ENCODE measurements at places on chromosomes 7 and 10.
A peak's percentile ranks its signal among the peaks of the same experiment; 100 is the strongest.

DNA sequence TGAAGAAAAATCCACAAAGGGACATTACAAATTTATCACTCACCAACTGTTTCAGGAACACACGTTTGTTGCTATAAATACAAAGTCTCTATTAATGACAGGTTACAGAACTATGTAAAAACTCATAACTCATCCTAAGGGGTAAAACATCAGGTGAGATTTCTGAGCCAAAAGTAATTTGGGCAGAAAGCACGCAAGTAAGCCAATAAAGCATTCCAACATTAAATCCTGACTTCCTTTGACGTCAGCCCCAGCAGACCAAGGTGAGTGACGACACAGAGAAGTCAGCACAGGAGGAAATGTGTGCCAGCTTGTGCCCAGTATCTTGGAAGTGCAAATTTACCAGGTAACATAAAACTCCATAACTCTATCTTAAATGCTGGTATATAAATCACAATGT lies 45.7 kb downstream of the IMMP2L start:
- DNase-seq, result no peak

GRCh38 chr10:112790030-112790429 lies 160.0 kb upstream of the TCF7L2 start:
- DNase-seq, result no peak

DNA sequence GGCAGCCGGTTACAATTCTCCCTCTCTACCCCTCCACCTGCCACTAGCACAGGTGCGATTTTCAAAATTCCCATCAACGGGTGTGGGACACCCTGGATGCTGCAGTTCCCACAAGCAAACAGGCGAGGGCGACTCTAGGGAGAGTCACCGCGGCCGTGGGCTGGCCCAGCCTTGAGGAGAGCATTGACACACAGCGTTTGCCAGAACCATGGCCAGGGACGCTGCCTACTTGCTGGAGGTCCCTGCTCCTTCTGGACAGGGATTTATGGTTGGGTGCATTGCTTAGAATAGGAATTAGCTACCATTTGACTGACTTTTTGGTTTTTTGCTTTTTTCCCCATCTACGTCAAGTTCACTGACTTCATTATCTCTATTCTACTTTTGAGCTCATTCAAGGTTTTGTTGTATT lies 19.0 kb upstream of the CLDN4 start:
- peak; percentile 34 for DNase-seq

DNA sequence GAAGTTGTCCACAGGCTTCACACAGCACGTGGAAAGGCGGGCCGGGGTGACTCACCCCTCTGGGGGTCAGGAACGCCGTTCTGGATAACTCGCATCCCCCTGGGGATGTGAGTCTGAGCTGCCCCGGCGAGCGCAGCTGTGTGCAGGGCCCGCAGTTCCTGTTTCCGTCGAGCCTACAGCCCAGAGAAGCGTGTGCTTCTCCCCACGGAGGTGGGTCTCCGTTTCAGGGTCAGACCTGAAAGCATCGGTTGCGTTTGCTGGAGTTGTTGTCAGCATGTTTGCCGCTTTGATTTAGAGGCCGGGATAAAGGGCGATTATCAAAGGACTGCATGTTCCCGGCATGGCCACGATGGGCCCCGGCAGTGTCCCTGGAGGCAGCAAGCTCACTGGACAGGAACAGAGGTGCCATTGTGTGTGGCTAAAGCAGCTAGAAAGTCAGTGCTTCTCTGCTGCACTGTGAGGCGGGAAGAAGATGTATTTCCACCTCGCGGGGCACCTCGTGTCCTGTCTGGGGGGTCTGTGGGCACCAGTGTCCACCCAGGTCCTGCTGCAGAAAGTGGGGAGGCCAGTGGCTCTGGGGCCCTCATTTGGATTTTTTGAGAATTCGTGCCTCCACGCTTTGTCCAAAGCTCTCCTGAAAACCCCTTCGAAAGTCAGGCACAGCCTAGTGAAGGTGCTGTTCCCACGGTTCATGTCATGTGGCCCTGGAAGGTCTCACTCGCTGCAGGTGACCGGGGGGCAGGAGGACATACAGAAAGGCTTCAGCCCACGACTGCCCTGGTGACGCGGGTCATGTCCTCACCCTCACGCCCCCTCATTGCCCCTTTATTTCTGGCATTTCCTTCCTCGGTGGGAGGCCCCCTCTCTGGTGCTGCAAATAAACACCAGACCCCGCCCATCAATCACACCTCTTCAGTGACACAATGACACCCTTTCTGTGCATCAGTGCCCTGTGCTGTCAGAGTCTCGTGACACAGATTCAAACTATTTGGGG lies 27.4 kb upstream of the GDI2 start:
- DNase-seq, result no peak

GRCh38 chr7:155724327-155725005 lies 80.0 kb downstream of the RBM33 start:
- DNase-seq, result no peak

GRCh38 chr7:28956608-28957063 lies 1.5 kb downstream of the TRIL start:
- DNase-seq, result no peak

DNA sequence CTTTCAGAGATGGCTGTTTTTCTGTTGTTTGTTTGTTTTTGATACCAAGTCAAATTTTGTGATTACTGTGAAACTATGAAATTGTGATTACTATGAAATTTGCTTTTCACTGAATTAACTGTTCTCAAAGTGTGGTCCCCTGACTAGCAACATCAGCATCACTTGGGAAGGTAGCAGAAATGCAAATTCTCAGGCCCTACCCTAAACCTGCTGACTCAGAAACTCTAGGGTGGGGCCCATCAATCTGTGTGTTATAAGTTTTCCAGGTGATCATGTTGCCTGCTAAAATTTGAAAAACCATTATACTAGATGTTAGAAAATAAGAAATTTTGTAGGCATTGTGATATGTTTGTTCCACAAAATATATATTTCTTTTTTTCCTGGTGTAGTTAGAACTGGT lies 1.2 kb downstream of the IFIT1B start:
- DNase-seq, result no peak

DNA sequence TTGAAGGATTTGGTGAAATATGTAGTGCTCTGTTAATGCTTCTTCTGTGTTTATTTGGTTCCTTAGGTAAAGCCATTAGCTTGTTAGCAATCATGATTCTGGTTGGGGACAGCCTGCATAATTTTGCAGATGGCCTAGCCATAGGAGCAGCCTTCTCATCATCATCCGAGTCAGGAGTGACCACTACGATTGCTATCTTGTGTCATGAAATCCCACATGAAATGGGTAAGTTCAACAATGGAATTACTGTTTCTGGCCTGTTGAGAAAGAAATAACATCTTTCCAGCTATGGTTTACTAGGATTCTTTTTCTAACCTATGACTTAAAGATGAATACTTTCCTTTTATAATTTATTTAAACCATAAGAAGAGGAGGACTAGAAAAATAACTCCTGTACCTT lies 48.9 kb downstream of the SLC39A12 start:
- DNase-seq, result no peak

- no peak for DNase-seq
These were observed 290.9 kb downstream of the DPP6 start for GRCh38 chr7:154342971-154343633.

DNA sequence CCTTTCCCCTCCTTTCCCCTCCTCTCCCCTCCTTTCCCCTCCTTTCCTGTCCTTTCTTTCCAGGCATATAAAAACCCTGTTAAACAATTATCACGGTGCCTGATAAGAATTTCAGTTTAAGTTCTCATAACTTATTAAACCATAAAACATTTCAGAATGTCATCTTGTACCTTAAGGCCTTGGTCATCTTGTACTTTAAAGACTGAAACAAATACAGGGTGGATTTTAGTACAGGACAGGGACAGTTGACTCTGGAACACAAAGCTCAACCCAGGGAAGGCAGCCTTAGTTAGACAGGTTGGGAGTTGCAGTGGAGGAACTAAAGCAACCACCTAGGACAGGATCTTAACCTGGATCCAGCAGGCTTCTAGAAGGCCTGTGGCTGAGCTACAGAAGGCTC lies 1.2 kb downstream of the AGR3 start:
- no peak for DNase-seq

DNA sequence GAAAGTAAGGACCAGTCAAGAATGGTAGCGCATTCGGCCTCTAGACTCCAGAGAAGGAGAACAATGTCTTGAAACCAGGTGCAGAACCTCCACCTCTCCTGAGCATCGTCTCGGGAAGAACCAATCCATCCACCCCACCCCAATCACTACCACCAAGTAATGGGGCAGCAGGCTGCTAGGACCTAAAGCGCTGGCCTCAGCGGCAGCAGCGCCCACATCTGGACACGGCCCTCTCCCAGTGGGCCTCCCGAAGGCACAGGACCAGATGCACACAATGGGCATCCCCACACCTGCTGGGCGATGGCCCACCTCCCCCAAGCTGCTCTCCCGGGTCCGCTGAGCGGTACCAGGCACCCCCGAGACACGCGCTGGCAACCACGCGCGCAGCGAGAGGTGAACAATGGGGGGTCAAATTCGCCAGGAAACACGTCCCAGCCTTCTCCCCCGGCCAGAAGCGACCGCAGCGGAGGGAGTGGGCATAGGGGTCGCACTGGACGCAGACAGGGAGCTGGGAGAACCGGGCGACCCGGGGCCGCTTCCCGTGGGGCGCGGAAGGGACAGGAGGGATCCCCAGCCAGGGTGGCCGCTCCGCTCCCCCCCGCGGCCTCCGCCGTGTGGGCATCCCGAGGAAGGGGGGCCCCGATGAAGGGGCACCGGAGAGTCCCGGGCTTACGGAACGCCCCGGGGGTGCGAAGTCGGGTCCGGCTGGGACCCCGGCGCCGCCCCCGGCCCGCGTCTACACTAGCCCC lies 506 bp downstream of the CTTNBP2 start:
- DNase-seq, result no peak

GRCh38 chr7:19442016-19442785 lies 266.6 kb downstream of the POLR1F start:
- no peak for DNase-seq

DNA sequence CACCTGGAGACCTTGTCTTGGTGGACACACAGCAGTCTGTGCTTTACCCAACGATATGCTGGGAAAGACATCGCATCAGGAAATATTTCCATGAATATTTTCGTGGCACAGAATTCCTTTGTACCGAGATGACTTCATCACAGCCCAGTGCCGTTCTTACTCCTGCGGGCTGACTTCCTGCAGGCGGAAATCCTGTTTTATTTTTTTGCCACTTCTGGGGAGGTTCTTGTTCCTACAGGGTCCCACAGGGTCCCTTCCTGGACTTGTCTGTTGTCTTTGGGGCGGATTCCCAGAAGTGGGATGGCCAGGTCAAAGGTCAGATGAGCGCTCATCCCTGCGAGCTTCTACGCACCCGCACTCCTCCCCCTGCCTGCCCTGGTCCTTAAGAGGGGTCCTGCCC lies 86.5 kb downstream of the DNAJB6 start:
- no peak for DNase-seq

GRCh38 chr7:112937651-112938415 lies 147.6 kb upstream of the TMEM168 start:
- no peak for DNase-seq

DNA sequence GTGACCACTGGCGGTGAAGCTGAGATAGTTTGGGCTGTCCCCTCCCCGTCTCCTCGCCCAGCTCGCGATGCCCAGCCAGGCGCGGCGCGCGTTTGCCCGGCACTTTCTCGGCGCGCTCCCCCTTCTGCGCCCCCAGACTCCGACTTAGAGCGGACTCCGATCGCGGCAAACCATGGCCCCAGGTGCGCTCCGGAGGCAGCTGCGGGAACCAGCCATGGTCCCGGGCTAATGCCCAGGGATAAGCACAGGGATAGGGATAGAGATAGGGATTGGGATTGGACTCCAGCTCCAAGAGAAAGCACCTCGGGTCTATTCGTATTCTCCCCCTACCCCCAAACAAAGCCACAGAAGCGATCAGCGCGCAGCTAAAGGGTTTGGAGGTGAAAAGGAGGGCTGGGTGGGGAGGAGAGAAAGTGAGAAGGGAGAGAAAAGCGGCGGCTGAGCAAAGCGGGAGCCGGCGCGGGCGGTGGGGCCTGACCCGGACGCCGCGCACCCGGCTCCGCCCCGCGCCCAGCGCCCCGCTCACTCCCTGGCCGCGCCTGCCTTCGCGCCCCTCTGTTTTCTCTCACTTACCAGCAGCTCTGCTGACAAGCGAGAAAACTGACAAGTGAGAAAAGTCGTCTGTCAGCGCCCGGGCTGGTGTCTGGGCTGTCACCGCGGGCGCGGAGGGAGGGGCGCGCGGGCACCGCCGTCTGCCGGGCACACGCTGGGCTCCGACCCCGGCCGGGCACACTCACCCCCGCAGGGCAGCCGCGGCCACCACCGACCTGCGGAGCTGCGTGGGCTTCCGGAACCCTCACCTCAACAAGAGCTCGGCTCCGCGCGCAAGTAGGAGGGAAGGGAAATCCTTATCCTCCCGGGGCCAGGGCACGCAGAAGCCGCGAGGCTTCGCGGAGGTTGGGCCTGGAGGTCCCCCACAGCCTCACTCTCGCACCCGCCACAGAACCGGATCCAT lies at the start of gene PDE1C:
TSS of gene PDE1C (minus strand) at position 2 of the 955 bp plus-strand sequence.
- DNase-seq, result no peak

GRCh38 chr7:94028768-94029167 lies 24.6 kb upstream of the BET1 start:
- no peak for DNase-seq

DNA sequence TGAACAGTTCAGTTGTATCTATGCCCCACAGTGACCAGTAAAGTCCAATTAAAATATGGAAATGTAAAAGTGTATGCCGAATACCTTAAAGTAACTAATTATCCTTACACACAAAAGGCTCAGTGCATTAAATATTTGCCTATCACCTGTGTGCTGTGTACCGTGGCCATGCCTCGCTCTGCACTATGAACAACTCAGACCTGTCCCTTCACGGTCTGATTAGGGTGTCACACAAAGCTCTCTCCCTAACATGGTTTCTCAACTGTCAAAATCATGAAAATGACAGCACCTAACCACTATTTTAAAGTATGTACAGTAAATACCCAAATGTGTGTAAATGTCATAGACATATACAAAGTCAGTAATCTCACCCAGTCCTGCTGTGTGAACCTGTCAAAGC lies 43.1 kb downstream of the STK17A start:
- DNase-seq, result no peak

GRCh38 chr10:126036515-126036914 lies 140.2 kb downstream of the FANK1 start:
- DNase-seq, result no peak

GRCh38 chr7:48899932-48900331 lies 24.4 kb upstream of the CDC14C start:
- DNase-seq, result no peak

GRCh38 chr10:73744664-73744975 lies 448 bp downstream of the SEC24C start:
- DNase-seq, result no peak

DNA sequence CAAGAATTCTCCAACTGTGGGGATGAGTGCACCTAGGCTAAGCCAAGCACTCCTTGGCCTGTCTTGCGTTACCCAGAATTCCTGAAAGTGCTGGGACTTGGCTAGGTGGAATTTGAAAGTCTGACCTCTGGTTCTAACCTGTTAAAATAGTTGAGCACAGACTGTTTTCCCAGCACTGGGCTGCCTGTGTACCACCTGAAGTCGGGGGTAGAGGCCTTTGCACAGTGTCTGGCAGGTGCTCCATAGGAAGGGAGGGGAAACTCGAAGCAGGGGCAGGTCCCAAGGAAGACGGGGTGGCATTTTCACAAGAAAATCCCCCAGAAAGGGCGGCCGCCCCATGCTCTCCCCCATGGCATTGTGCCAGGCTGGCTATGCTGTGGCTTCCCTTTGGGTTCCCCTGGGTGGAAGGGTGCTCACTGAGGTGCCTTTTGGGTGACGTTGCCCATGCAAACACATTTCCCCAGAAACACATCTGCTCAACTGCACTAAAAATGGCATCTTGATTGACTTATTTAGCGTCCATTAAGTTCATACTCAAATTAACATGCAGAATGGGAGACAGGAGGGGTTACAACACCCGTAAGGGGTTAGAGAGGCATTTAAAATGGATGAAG lies 62.9 kb downstream of the SYPL1 start:
- no peak for DNase-seq

Measured in stimulated activated CD8-positive, alpha-beta memory T cell treated with anti-CD3 and anti-CD28 coated beads, Interleukin-7, amount 100 ng/mL, for 1 hour (primary cell).